SJCRH30 (cell line): ENCODE measurements at places on chromosomes 4 and X. TPM values are rescaled to one million over a fixed set of nuclear protein-coding genes. Genes with fewer than 3 reads are reported as not detected.

Gene SLC4A4
- total RNA-seq = 0.04 and 0.05 TPM in 2 replicates

Gene EFHC2
- total RNA-seq = 0.04 and 0.18 TPM in 2 replicates

Gene FGF13
- total RNA-seq = 55.6 and 59.0 TPM in 2 replicates

Gene LIN54
- total RNA-seq = 36.5 and 40.8 TPM in 2 replicates

Gene IBSP
- total RNA-seq = not detected in 2 replicates

Gene ATOH1
- total RNA-seq = not detected in 2 replicates

Gene KDM5C
- total RNA-seq = 38.7 and 48.7 TPM in 2 replicates

Gene COMMD8
- 17.0 and 18.5 TPM in 2 replicates for total RNA-seq

Gene BOD1L1
- total RNA-seq = 32.7 and 37.7 TPM in 2 replicates

Gene MAGEA4
- total RNA-seq = not detected in 2 replicates
